ENCODE measurements at places on chromosomes 12 and 14.

- DNase-seq = no peak
These were observed 62.2 kb downstream of the BMP4 start for GRCh38 chr14:53894456-53894855.

DNA sequence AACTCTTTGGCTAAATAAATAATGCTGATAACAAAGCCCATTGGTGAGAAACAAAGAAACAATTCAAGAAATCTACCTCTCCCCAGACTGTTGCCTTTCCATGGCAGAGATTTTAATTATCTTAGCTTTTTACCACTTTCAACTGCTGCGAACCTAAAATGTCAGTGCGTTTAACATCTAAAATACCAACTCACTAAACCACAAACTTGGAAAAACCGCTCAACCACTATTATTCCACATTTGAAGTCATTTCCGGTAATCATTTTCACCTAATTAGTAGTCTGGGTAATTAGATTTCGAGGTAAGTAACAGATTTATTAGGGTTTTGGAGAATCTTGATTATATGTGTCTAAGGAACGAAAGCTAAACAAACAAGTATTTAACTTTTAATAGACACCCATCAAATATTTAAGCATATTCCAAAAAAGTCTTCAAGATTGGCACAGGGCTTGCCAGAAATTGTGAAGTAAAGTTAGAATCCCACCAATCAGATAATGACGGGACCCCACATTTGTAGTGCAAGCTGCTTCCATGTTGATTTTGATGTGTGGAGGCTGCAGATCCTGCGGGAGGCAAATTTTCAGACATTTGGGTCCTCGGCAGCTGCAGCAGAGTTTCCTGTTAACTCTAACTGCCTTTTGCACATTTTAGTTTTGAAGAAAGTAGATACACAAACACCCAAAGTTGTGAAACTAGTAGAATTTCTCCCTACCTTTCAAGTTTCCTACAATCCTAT lies 4.1 kb downstream of the OTX2 start:
- DNase-seq = no peak

DNA sequence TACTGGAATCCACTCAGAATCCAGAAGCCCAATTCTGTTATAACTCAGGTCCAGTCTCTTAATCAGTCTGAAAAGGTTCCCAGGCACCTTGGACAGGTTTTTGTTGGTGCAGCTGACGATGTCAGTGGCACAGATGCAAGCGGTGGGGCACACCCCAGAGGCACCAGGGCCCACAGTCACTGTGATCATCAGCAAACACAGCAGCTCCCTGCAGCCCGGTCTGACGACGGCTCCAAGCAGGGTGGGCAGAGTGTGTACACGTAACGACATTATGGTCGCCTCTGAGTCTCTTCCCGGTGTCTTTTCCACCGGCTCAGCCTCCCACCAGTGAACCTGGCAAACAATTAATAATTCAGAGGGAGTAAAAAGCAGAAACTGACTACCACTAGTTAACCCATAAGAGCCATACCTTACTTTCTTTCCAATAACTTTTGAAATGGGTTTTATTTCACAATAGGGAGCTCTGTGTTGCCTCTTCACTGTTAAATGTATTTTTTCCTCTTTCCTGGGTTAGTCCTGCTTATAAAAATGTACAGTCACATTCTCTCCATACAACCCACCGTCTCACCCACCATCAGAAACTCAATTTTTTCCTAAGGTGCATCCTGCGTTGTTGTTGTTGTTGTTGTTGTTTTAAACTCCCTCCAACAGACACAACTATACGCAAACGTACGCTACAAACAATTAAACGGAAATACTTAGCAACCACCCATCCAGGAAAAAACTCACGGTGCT lies 521 bp upstream of the PCED1B start:
- DNase-seq = peak; percentile 79

DNA sequence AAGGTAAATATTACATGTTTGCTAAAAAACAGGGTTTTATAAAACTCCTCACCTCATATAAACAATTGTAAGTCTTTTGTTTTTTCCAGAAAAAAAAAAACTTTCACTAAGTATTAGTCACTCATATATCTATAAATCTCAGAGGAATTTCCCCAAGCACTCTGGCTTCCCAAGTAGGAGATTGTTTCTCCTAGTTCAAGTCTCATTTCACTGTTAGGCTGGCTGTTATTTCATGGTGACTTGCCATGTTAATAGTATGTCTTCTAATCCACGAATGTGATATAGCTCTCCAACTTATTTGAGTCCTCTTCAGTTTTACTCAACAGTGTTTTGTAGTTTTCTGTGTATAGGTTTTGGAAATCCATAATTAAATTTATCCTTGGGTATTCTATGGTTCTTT lies 61.6 kb downstream of the CAPZA3 start:
- no peak for DNase-seq

DNA sequence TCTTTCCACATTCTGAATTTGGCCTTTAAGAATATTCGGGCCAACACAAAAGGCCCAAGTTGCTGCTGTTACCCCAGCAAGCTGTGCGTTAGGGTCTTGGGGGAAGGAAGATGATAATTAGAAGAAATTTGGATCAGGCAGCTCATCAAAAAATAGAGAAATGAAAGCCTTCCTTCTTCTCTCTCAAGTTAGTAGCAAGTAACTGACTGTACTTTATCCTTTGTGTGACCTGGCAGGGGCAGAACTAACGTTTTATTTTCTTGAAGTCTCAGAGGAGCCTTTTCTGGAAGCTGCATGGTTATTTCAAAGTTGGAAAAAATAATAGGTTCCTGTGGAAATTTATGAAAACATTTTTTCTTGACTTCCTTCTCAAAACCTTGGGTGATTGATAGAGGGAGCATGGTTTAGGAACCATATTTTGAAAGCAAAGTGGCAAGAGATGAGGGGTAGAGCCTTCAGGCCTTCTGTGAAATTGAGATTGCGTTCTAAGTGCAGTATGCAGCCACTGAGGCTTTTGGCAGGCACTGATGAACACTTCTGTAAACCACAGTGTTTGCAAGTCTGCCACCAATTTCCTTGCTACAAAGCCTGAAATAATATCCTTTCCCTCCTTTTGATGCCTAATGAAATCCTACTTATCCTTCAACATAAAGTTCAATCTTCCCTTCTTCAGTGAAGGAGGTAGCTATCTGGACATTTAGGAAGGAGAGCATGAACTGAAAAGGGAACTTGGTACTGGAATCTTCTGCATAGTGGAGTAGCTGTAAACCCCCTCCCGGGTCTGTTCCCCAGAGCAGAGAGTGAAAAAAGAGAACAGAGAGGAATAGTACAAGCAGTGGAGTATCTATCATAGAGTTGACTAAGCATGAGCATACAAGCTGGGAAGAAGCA lies 123.2 kb downstream of the FGD4 start:
- no peak for DNase-seq

DNA sequence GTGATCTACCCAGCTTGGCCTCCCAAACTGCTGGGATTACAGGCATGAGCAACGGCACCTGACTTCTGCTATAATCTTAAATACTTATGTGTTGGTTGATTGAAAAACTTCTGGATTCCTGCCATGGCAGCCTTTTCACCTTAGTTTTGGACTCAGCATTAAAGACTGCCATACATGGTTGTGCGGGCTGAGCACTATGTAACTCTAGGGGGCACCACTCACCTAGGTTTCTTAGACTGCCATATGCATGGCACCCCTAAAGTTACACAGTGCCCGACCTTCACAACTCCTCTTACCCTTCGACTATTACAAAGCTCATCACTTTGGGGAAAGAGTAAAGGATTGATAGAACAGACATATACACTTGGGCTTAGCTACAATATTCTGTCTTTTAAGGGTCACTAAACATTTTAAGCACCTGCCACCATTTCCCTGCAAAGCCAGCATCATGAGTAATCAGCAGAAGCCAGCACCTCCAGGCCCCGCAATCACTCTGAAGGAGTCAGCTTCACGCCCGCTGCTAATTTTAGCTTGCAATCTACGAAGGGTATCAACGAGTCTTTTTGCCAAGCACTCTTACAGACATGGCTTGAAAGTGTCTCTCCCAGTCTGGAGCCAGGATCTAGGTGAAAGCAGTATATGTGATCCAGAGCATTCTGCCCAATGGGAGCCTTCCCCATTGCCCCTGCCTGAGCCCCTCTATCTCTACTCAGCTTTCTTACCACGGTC lies 59.8 kb downstream of the SUDS3 start:
- DNase-seq = no peak

GRCh38 chr14:104689881-104690711 lies 678 bp downstream of the INF2 start:
- DNase-seq = no peak
